CD4-positive, alpha-beta T cell (primary cell): ENCODE measurements at places on chromosomes 5 and 9.

DNA sequence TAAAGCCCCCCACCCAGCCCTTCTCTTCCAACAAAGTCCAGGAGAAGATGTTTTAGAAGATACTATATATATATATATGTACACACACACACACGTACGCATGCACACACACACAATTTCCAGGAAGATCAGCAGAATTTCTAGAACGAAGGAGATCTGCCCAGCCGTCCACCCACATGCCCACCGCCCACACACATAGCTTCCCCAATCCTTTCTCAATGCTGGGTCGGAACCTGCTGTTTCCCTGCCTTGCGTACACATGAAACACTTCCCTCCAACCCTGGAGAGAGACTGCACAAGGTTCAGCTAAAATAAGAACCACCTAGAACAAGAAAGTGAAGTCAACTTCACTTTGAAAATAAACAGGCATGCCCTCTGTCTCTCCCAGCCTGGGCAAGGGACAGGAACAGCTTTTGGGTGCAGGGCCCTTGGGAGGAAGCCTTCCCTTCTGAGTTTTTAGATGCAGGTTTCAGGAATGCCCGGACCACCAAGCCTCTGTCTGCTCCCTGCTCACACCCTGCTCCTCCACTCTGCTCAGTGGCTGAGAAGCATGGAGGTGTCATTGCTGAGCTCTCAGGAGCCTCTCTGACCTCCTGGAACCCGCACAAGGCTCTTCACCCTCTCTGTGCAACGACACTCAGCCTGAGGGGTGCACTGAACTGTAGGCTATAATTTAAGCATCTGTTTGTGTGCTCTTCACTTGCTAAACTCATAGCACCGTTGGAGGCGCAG, 149.4 kb downstream of the C5orf15 start:
- no peak for DNase-seq

GRCh38 chr9:126472198-126472947, 141.4 kb upstream of the LMX1B start:
- DNase-seq, result no peak

DNA sequence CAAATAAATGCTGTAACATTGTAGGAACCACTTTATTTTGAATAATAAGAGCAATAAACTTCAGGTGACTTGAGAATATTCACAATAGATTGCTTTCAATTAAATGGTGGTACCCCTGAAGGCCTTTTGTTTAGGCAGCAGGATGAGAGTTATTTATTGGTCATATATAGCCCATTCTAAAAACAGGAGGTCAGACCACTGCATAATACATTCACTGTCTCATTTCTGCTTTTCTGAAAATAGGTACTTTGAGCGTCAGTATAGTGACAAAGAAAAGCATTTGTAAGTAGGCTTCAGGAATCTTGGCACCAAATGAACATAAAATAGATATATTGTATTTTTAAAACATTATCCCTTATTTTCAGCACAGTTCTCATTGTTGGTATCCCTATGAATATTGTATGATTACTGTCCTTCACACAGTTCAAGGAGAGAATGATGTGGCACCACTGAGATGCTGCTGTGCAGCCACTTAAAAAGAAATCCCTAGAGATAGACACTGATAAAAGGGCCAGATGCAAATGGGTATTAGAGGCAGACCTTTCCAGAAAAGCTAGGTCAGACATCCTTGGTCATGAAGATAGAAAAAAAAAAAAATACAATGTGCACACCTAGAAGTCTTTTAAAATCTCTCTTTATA, 381.8 kb upstream of the ST8SIA4 start:
- no peak for DNase-seq

GRCh38 chr5:113043491-113043931, 66.9 kb downstream of the DCP2 start:
- DNase-seq, result no peak

DNA sequence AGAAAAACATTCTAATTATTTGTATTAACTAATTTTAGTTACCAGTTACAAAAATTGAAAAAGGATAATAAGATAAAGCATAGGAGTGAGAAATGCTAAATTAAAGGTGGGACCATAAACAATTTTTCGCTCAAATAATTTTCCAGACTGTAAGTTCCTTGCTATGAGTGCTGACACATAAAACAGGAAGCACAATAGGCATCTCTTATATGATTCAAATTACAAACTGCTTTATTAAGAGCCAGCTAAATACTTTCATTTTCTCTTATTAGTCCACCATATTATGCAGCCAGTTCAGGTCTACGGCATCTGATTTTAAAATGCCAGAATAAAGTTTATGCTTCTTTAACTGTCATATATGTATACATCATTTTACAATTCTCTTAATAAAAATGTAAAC, 4.4 kb downstream of the RC3H2 start:
- DNase-seq, result no peak

DNA sequence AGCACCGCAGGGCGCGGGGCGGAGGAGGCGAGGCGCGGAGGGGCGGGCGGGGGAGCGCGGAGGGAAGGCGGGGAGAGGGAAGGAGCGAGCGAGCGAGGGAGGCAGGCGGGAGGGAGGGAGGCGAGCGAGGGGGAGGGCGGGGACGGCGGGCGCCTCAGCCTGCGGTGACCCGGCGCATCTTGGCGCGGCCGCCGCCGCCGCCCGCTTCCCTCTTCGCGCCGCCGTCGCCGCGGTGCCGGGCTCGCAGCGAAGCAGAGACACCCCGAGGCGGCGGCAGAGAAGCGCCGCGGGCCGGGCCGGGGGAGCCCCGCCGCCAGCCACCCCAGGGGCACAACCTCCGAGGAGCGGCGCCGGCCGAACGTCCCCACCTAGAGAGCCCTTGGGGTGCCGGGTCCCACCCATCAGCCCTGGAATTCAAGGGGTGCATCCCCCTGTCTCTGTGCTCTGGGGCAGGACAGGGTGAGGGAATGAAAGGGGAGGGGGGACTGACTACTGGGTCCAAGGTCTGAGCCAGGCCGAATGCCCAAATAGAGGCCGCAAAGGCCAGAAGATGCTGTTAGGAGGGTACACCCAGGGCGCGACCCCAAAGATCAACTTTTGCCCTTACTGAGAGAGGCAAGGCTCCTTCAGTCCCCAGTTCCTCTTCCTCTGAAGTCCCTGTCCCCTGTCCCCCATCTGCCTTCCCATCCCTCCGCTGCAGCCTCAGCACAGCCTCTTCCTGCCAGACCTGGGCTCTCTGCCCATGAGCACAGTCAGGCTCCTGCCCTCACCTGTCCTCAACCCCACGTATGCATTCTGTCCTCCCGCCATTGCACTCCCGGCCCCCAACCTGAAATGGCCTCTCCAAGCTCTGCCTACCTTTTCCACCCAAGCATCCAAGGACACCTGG, at the start of gene ADAMTS2:
ADAMTS2 (minus strand) TSS at position 29 of the 889 bp plus-strand sequence. CDS start 133 bp downstream, outside the sequence.
- no peak for DNase-seq

GRCh38 chr9:129385211-129385934, 207.3 kb upstream of the IER5L start:
- no peak for DNase-seq

GRCh38 chr5:141821430-141821925, 56.7 kb downstream of the PCDH1 start:
- no peak for DNase-seq

GRCh38 chr9:13532407-13532806, 252.9 kb upstream of the MPDZ start:
- DNase-seq, result no peak

DNA sequence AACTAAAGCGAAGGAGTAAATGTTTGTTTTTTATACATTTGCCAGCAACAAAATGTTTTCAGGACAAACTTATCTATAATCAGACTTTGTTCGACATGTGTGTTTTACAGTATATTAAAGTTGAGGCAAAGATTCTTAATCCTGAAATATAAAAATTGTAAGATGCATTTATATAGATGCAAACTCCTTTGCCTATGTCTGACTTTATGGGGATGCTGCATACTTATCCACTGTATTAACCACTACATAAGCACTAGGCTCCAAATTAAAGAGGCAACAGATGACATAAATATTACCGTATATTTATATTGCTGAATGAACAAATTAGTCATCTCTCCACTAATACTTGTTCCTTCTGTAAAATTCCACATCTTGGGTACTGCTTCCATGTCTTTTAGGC, 882.7 kb upstream of the ARRDC3 start:
- no peak for DNase-seq

DNA sequence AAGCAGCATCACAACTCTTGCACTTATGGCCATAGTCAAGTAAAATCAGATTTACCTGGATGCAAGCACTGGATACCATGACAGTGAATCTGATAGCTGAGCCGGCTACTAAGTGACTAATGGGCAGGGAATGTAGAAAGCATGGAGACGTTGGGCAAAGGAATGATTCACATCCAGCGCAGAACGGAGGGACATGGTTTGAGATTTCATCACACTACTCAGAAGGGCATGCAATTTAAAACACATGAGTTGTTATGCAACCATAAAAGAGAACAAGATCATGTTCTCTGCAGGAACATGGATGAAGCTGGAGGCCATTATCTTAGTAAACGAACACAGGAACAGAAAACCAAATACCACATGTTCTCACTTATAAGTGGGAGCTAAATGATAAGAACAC, 169.1 kb upstream of the PIK3R1 start:
- DNase-seq, result no peak

GRCh38 chr5:135245521-135246499, 153.2 kb downstream of the MACROH2A1 start:
- no peak for DNase-seq
